NT2/D1 (cell line): ENCODE measurements at places on chromosomes 5 and 9.
A peak's percentile ranks its signal among the peaks of the same experiment; 100 is the strongest.

- no peak for DNase-seq
Measured at GRCh38 chr5:118006219-118006618, 982.1 kb downstream of the DTWD2 start.

DNA sequence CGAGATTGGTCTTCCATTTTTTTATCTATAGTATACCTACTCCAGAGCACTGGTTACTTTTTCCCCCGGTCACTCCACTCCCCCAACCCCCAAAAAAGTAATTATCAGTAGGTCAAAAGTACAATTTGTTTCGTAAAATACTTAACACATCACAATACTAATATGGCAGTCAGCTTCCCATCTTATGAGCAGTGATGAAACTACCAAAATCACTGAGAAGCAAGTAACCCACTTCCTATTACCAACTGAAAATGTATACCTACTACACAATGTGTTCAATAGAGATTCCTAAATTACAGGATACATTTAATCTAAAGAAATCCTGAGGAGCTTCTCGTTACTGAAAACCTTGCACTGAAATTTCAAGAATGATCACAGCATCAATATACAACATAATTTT lies 1.9 kb downstream of the CERT1 start:
- DNase-seq, result no peak

GRCh38 chr5:6584727-6585126 lies 48.1 kb downstream of the NSUN2 start:
- no peak for DNase-seq

DNA sequence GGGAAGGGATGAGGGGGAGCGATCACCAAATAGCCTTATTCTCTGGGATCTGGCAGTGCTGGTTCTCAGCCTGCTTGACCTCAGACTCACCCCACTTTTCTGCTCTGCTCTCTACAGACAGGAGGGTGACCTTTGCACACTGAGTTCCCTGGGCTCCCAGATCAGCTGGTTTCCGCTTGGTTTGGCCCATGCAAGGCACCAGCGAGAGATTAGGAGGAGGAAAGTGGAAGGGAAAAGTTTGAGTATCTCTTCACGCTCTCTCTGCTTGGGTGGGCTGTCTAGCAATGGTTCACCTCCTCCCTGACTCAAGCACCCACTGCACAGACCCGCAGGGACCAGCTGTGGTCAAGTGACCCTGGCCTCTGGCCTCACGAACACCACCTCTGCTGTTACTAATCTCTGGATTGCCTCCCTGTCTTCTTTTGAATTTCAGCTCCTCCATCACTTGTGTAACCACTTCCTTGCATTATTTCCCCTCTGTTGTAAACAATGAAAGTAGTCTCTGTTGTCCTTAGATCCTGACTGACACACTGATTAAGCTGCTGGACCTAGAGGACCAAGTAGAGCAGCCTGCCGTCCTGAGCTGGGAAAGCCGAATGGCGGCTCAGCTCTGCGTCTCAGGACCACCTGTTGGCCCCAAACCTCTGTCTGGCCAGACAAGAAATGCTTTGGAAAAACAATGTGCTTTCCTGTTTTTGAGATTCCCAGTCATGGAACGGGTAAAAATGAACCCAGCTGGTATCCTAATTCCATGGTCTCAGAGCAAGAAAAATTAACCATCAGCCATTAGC lies 186.6 kb downstream of the CRB2 start:
- no peak for DNase-seq

DNA sequence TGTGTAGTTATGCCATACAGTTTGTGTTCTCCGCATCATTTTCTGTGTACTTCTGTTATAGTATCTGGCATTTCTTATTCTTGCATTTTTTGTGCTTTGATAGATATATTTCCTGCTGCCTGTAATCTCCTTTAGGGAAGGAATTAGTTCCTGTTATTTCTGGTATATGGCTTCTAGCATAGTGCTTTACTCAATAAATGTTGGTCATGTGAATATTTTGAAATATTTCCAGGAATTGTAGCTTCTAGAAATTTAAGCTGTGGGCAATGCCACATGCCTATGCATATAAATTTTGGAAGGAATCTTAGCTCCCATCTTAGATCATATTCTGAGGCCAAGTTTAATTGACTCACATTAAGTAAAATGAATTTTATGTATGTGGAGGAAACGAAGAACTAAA lies 11.5 kb upstream of the PRRC1 start:
- DNase-seq, result no peak

- no peak for DNase-seq
Measured at GRCh38 chr9:13570068-13570974, 290.8 kb upstream of the MPDZ start.

GRCh38 chr5:58902305-58902704 lies 319.4 kb downstream of the RAB3C start:
- no peak for DNase-seq

- no peak for DNase-seq
Measured at GRCh38 chr9:130955947-130956621, 17.0 kb upstream of the FIBCD1 start.

DNA sequence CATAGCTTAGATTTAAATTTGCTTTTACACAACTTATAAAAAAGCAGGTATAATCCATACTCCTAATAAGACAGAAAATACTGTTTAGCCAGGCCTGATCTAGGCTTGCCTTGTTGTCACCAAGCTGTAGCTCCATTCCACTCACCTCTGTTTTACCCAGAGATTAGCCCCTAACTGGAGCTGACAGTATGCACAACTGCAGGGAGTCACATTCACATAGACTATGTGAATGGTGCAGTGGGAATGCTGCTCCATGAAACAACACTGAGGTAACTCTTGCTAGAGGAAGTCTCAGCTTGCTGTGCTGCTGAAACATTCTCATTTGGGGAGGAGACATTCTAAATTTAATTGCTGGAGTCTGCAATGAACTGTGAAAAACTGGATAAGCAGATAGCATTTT lies 209.1 kb downstream of the TMEM232 start:
- DNase-seq, result peak; percentile 36

DNA sequence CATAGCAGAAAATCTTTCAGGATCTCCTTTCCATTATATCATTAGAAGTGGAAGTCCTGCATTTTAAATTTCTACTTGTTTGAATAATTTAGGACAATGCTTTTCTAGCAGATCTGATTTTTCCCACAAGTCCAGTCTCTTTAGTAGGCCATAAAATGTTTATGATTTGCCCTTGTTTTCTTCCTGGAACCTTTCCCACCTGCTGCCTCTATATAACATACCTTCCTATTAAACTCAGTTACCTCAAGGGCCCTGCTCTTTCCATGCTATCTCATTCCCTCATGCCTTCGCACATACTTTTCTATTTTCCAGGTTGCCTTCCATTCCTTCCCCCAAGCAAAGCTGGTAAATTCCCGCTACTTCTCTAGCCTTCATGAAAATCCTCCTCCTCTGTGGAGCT lies 187.0 kb upstream of the EFNA5 start:
- DNase-seq, result no peak

- no peak for DNase-seq
Measured at GRCh38 chr9:121672213-121672612, 20.8 kb downstream of the DAB2IP start.

GRCh38 chr5:148469501-148469935 lies 85.8 kb downstream of the FBXO38 start:
- DNase-seq, result no peak

DNA sequence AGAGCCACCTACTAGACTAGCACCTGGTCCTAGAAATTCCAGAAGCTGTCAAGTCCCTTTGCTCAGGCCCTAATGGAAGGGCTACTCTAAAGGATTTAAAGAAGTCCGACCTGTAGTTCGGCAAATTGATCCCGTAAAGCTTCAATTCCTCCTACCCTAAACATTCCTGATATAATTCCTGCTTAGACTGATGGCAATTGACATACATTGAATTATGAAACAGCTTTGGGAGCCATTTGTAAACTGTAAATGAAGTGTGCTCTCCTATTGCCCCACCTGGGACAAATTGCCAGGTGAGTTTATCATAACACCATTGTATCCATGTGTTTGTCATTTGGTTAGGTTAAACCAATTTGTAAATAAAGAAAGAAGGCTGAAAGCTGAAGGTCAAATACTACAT lies 104.4 kb downstream of the EGFLAM start:
- no peak for DNase-seq

- DNase-seq, result no peak
Measured at GRCh38 chr5:163976696-163977095, 471.3 kb downstream of the MAT2B start.

DNA sequence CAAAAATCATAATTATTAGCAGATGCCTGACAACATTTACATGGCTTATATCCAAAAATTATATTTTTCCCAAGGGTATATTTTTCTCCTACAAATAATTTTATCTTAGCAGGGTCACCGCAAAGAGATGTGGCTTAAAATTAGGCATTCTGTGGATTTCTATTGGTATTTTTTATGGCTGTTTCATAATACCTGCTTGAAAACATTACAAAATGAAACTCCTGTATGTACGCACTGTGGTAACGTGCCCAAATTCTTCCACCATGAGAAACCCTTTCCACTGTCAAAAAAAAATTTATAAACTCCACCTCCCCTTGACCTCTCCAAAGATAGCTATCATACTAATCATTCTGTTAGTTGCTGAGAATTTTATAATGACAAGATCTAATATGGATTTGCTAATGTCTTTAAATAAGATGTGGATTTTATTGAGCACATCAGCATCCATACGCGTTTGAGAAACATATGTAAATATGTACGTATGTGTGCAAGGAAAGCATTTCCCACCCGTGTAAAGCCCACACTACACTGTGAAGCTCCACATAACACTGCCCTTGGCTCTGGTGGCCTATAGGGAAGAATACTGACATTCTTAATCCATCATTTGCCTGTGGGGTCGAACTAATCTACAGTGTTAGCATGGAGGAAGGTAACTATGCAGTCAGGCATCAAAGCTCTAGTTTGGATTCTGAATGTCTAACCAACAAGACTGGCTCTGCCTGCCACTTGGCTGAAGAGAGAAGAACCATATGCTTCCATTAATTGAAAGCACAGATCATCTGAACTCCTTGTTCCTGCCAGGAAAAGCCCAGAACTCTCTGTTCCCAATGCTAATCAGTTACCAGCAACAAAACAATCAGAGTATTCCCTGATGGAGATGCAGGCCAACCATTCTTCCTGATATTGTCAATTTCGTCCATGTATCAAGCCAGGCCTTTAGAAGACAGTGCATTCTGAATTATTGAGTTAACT lies 244.7 kb downstream of the SPOCK1 start:
- no peak for DNase-seq

DNA sequence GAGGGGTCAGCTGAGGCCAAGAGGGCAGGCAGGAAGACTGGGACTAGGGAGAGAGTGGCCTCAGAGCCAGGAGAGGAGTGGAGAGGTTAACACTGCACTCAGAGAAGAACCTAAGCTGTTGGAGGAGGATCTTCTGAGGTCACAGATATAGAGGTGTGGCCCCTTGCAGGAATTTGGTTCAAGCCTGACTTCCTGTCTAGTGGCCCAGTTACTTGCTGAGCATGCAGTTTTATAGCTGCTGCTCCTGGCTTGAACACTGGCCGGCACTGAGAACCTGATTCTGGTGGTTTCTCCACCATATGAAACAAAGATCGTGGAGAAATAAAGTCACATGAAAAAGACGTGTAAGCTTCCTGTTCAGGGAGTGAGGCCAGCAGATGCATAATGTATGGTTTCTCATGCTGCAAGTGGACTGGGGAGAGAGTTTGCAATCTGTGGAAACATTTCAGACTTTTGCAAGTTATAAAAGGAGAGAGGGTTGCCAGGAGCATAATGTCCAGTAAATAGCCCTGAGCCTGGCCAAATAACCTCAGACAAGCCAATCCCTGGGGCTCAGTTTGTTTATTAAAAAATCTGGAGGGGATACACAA lies 82.6 kb downstream of the GALNT10 start:
- DNase-seq, result no peak

DNA sequence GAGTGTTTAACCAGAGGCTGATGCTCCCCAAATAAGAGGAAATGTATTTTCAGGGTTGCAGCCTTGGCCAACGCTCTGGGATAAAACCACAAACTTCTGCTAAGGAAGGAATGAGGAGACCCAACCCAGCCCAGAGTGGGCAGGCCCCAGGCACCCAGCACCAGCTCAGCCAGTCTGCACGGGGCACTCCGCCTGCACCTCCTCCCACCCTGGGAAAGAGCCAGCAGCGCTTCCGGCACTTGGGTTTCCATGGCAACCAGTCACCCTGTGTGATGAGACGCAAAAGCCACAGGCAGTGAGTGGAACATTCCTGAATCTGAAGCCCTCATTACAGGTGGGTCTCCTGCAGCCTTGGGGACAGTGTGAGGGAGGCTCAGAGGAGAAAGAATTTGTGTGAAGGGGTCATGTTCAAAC lies 85.2 kb upstream of the ZBTB43 start:
- DNase-seq, result peak; percentile 92

DNA sequence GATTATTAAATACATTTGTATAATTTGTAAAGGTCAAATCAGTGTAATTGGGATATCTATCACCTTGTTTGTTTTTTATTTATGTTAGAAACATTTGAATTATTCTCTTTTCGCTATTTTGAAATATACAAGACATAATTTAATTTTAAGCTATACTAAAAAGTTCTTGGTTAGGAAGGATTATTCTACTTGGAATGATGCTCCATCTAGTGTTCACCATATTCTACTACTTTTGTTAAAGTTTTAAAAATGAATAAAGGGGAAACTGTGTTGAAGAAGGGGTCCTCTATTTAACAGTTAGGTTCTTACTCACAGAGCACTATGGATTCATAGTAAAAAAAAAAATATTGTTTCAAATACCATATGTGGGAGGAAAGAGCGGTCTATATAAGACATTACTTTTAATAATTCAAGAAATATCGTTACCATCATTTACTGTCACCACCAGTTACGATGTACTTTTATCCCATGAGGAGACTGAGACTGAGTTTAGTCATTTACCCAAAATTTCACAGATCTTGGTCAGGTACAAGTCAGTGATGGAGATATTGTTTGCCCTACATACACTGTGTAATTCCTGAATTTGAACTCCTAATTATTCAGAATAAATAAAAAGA lies 6.3 kb upstream of the STOM start:
- no peak for DNase-seq

DNA sequence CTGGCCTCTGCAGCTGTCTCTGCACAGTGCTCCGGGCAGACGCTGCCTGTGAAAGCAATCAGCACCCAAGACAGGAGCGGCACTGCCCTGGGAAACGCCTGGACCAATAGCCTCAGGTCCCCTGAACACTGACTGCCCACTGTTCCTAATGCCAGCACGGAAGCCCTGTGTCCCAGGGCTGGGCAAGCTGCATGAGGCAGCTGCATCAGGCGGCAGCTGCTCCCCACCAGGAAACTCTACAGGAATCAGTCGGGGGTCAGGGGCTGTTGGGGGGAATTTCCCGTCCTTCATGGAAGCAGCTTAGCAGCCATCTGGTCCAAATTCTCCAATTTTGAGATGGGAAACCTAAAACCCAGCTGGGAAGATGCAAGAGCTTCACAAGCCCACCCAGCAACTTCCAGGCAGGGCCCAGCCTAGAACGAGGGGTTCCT lies 118.6 kb downstream of the VAV2 start:
- no peak for DNase-seq

GRCh38 chr9:93960971-93961841 lies 6.1 kb upstream of the BARX1 start:
- no peak for DNase-seq
